ENCODE measurements at places on chromosomes 4 and X.

- DNase-seq = no peak
Measured at GRCh38 chr4:81307991-81308390, 93.0 kb upstream of the PRKG2 start.

DNA sequence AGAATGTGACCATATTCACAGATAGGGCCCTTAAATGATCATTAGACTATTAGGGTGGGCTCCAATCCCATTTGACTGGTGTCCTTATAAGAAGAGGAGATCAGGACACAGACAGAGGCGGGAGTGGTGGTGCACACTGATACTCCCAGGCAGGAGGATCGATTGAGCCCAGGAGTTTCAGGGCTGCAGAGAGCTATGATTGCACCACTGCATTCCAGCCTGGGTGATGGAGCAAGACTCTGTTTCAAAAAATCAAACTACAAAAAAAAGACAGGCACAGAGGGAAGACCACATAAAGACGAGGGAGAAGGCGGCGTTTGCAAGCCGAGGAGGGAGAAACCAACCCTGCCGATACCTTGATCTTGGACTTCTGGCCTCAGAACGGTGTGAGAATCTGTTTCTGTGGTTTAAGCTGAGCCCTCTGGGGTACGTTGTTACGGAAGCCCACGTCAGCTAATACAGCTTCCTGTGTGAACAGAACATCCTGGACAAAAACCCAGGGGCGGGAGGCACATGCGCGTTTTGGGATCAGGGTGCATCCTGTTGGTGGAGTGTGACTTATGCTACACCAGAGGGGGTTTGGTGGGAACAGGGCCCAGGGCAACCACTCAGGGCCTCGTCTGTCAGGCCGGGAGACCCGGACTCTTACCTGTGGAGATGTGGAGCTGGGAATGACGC lies 211.8 kb upstream of the PSAPL1 start:
- no peak for DNase-seq

DNA sequence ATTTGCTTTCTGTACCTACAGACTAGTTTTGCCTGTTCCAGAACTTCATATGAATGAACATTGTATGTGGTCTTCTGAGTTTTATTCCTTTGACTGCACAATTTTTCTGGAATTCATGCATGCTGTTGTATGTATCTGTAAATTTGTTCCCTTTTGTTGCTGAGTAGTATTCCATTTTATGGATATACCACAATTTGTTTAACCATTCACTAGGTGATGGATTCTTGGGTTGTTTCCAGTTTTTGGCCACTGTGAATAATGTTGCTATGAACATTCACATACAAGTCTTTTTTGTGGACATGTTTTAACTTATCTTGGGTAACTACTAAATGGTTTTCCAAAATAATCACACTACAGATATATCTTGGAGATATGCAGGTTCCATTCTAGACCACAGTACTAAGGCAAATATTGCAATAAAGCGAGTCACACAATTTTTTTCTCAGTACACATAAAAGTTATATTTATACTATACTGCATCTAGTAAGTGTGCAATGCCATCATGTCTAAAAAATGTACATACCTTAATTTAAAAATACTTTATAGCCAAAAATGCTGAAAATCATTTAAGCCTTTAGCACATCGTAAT lies 58.7 kb downstream of the TSPAN5 start:
- DNase-seq = no peak

DNA sequence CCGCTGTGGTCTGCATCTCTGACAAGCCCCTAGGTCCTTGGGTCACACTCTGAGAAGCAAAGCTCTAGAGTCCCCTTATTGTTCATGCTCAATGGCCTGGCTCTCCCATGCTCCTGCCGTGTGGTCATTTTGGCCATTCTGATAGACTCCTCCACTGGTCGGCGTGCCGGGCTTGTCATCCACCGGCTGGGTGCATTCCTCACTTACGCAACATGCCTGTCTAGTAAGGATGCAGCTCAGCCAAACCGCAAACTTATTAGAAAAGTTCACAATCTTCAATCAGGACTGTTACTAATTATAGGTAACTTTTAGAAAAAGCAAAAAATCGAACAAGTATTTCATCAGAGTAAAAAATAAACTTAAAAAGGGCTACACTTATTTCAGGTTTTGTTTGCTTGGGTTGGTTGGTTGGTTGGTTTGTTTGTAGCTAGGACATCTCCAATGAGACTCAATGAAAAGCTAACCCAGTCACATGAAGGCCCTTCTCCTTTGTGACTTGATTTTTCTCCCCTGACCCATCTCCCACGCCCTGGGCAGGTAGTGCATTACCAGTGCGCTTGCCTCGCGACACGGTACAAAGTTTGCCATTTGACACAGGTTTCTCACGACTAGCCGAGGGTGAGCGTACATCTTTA lies 41.0 kb downstream of the IRF2 start:
- DNase-seq = no peak

DNA sequence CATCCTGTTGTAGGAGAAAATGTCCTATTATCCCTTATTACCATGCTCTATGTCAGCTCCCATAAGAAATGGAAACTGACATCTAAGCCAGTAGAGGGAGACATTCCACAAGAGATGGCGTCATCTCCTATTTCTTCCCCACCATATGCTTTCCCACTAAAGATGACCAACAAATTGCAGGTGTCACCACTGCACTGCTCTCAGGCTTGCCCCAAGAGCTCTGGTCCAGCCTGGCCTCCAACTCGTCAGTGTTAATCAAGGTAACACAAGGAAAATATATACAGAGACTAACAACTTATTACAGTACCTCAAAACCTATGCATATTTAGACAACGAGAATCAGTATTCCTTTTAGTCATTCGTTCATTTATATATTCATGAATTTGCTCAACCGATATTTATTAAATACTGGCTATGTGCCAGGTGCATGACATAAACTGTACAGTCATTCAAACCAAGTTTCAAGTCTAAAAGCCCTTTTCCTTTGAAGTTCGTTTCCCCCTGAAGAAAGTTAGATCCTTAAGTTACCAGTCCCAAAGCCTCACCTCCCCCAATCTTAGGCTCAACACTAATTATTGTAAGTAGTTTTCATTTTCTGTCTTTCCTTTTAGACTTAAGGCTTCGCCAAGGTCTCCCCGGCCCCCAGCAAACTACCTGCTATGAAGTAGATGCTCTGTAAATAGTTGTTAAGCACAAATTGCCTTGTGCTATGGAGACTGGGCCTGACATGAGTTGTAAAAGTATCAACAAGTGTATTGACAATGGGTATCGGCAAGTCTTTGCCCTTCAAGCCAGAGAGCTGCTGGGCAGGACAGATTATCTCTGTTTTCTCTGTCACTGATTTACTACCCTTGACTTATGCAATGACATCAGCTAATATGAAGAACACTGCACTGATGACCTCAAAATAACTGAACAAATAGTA lies 3.1 kb upstream of the FGB start:
- DNase-seq = peak; percentile 31

DNA sequence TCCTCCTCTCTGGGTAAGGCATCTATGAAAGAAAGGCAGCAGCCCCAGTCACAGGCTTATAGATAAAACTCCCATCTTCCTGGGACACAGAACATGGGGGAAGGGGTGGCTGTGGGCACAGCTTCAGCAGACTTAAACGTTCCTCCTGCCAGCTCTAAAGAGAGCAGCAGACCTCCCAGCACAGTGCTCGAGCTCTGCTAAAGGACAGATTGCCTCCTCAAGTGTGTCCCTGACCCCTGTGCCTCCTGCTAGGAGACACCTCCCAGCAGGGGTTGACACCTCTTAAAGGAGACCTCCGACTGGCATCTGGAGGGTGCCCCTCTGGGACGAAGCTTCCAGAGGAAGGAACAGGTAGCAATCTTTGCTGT lies 89.9 kb downstream of the EFHC2 start:
- DNase-seq = no peak

GRCh38 chr4:53706422-53707032 lies 115.2 kb upstream of the LNX1 start:
- DNase-seq = peak; percentile 86

DNA sequence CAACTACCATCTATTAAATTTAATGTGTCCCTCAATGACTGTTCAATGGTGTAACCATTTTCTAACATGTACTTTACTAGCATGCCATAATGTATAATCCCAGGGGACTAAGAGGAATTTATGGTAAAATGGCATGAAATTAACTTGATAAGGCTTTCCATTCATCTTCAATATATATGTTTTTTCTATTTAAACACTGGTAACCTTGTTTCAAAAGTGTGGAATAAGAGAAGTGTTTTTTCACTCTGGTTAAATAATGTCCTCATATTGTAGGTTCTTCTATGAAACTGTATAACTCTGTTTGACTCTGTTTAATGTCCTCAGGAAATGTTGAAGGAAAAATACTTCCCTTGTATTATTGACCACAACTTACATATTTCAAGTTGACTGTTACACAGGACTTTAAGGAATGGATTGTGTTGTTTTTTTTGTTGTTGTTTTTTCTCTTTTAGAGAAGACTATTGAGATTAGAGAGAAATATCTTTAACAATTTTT lies 113.8 kb upstream of the ARSJ start:
- no peak for DNase-seq

Data from OCI-LY7 (cell line).